ENCODE measurements at places on chromosomes 4 and X.
A peak's percentile ranks its signal among the peaks of the same experiment; 100 is the strongest.

GRCh38 chrX:107730991-107731766 is 44.4 kb downstream of the TSC22D3 start:
- DNase-seq = no peak

- DNase-seq = no peak
These were observed 483.5 kb downstream of the ARAP2 start for GRCh38 chr4:35760807-35761206.

DNA sequence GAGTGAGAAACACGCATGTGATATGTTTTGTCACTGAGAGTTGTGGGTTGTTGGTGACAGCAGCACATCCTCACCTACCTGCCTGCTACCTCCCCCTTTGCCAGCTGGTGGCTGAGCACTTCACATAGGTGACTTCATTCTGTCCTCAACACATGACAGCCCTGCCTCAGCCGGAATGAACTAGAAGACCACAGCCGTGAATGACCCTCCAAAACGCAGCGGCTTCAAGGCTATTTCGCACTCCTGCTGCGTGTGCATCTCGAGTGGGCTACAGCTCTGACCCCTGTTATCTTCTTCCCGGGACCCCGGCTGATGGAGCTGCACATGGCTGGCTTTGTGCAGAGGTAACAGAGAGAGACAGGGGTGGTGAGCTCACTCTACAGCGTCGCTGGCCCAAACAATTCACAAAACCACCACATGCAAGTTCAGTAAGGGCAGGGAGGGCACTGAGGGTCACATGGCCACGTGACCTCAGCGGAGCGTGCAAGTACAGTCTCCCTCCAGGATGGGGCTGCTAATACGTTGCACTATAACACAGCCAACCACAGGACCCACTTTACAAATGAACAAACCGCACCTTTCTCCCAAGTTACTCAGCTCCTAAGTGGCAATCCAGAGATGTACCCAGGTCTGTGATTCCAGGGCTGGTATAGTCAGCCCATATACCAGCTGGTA is 6.3 kb upstream of the PPP2R2C start:
- no peak for DNase-seq

DNA sequence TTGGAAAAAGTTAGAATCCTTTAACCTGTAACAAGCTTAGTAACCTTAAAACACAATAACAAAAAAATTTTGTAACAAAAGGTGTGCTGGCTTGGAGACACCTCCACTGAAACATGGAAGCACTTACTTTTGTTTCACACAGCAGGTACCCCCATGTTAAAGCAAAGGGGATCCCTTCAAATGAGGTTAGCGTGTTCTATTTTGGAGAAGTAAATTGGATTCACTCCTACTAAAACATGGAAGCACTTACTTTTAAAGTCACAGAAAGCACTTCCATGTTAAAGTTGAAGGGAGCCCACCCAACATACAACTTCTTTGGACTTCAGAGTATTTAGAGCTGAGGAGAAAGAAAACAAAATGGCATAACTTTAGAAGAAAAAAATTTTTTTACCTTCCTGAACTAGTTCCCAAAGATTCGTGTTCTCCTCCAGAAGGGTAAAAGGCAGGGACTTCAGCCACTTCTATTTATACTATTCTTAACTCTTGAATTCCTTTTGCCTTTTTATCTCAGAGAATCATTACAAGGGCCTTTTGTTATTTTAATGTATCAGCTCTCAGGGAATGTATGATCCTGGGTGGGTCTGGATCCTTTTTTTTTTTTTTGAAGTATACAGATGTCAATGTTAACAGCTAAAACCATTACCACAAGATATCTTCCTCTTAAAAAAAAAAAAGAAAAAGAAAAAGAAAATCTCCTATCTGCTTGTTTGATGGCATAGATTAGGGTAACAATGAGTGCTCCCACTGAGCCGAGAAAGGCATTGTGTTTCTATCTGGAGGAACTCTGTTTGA is 11.5 kb downstream of the LARP7 start:
- DNase-seq = no peak

DNA sequence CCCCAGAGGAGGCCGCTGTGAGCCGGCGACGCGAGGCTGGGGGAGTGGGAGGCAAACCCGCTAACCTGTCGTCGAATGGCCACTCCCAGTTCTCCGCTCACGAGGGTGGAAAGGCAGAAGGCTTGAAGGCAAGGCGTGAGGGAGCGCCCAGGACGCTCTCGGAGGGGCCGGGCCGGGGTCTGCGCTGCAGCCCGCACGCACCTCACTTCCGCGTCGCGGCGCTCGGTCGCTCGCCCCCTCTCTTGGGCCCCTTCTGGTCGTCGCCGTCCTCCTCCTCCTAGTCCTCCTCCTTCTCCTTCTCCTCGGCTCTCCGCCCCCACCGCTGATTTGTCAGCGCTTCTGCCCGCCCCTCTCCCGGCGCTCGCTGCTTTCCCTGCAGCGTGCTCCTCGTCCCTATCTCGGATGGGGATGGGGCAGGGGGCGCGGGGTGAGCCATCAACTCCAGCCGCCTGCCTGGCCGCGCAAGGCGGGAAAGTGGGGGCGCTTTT is at the start of gene SNCA:
SNCA (minus strand) TSS at position 265 of the 488 bp plus-strand sequence. CDS start 1,494 bp downstream, outside the sequence.
- peak; percentile 68 for DNase-seq
